ENCODE measurements at places on chromosomes 4 and X.

DNA sequence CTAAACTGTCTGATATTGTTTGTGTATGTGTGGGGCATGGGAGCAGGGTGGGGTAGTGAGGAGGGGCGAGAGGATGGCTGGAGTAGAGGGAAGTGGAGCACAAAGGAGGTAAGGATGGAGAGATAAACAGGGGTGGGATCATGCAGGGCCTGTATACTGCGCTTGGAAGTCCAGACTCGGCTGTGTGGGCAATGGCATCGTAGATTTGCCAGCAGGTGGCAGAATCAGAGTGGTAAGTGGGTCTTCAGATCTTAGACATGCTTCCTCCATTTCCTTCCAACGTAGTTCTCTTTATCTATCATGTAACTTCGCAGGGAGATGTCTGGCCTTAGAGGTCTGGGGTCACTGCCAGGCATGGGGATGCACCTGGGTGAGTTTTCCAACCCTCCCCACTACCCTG, 155.5 kb downstream of the PDGFRA start:
- no peak for DNase-seq

DNA sequence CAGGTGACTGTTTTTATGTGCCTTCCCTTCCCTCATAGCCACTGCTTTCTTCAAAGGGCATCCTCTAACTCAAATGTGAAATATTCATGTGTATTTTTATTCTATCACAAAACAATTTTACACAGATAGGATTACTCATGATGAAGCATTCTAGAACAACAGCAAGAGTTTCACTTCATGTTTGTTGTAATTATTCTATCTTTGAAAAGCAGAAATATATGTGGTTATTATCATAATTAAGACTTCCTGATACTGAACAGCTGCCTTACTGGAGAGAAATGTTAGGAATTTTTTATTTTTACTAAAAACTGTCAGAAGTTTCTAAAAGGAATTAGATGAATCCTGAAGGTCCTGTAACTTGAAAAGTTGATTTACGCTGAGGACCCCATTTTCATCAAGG, 229.1 kb downstream of the PALLD start:
- DNase-seq: no peak

- no peak for DNase-seq
Measured at GRCh38 chr4:67141586-67141985, 403.7 kb downstream of the CENPC start.

DNA sequence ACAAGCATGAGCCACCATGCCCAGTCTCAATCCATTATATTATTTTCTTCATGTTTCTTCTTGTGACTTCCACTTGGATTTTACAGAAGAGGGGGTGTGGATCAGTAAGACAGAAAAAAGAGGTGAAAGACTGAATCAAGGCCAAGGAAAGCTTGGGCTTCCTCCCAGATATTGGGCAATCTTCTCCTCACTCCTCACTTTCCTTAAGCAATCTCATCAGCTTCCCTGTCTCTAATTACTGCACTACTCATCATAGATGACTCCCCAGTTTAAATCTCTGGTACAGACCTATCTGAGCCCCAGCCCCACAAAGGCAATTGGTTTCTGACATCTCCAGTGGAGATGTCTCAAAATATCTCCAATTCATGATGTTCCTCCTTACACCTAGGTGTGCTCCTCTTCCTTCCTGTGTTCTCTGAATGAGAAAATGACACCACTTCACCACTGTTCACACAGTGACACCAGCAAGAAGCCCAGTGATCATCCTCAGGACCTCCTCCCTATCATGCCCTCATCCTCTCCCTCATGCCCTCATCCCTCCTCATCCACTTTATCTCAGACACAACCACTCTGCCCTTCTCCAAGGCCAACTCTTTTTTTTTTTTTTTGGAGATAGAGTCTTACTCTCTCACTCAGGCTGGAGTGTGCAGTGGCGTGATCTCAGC, 44.8 kb upstream of the HERC6 start:
- DNase-seq: no peak
